ENCODE measurements at places on chromosomes 4 and X. TPM values are rescaled to one million over a fixed set of nuclear protein-coding genes. Genes with fewer than 3 reads are reported as not detected.

The GSPT2 gene
- 7.4 TPM for total RNA-seq

The PABPC4L gene
- 0.05 TPM for total RNA-seq

The TRIM75 gene
- total RNA-seq: not detected

The MAGED4 gene
- 10.2 TPM for total RNA-seq

The TLR1 gene
- total RNA-seq: 0.25 TPM

The RAB41 gene
- total RNA-seq: not detected

The CSN1S1 gene
- total RNA-seq: not detected

The RPS6KA6 gene
- total RNA-seq: 6.5 TPM

The TMEM35A gene
- total RNA-seq: not detected

The BRS3 gene
- not detected for total RNA-seq

The NRK gene
- not detected for total RNA-seq

The TRIM60 gene
- total RNA-seq: not detected
